ENCODE measurements at places on chromosomes 3 and 15.

DNA sequence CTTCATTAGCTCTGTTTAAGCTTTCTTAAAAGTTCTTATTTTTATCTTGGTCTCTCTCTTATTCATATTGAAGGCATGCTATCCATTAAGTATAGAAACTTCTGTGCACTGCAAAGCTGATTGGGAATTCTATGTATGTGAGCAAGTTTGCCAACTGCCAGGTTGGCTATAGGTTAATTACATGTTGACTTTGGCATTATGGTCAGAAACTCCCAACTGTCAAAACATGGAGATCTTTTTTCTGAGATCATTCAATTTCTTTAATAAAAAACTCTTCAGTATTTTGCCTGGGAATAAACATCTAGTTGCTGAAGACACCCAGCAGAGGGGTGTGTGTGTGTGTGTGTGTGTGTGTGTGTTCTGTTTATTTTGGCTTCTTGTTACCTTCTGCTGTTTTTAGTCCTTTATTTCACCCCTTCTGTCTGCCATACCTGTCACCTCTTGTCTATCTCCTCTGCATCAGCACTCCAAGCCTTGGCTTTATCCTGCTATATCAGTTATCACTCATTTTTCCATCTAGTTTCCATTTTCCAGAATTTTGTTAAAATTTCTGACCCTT, 1.3 kb upstream of the ARL14 start:
- no peak overlapping the region for H3K4me3 ChIP-seq
- DNase-seq, result no peak
- H3K4me1 ChIP-seq, result no peaks in the 10 kb centered on the region
- no peaks in the 10 kb centered on the region for H3K27me3 ChIP-seq
- no peak overlapping the region for H3K27ac ChIP-seq

DNA sequence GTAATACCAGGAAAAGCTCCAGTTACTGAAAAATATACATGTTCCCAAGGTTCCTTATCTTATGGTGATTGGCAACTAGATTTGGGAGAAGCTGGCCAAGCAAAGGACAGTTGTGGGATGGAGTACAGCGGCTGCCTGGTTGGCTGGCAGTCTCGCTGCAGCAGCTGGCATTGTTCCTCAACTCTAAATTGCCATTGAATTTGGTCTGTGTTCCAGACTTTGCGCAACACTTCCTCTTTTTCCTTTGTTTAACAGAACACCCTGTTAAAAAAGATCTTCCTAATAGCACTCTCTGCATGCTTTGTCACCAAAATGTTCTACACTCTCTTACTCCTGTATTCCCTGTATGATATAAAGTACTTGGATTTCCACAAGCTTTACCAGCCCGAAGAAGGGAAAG, 420.6 kb upstream of the RBMS3 start:
- H3K36me3 ChIP-seq, result no peaks in the 10 kb centered on the region
- DNase-seq, result peak; percentile 74
- no peak overlapping the region for H3K4me3 ChIP-seq
- peak overlapping the region; percentile 13 for H3K27ac ChIP-seq
- peaks cover 8% of the 10 kb centered on the region for H3K4me1 ChIP-seq

GRCh38 chr3:16604887-16605602, at the start of gene DAZL:
Gene DAZL, minus strand, starts transcription at chr3:16605423. Its CDS starts 218 bp downstream, at chr3:16605205.
- H3K36me3 ChIP-seq, result no peaks in the 10 kb centered on the region
- H3K27me3 ChIP-seq, result no peaks in the 10 kb centered on the region
- H3K4me3 ChIP-seq, result no peak within 1 kb of the TSS
- no peak for DNase-seq

DNA sequence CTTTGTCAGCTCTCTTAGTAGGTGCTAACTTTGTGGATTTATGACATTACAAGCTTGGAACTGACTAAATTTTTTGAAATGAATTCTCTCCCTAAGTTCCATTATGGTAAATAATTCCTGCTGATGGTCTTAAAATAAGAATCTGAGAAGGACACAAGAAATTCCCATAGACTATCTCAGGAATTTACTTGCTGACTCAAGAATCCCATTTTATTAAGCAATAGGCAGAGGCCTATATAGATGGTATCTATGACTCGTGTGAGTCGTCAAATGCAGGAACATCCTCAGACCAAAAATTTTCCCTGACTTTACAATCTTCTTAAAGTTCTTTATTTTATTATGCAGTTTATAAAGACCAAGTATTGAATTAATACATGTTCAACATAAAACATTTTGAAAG, 30.7 kb upstream of the CBLB start:
- H3K4me1 ChIP-seq, result no peaks in the 10 kb centered on the region
- no peak for DNase-seq
- no peak overlapping the region for H3K4me3 ChIP-seq
- no peaks in the 10 kb centered on the region for H3K36me3 ChIP-seq

GRCh38 chr15:39797407-39797806, 14.8 kb upstream of the FSIP1 start:
- no peaks in the 10 kb centered on the region for H3K4me1 ChIP-seq
- H3K4me3 ChIP-seq, result no peak overlapping the region
- H3K27me3 ChIP-seq, result no peaks in the 10 kb centered on the region
- DNase-seq, result no peak
- peaks cover 23% of the 10 kb centered on the region for H3K36me3 ChIP-seq

DNA sequence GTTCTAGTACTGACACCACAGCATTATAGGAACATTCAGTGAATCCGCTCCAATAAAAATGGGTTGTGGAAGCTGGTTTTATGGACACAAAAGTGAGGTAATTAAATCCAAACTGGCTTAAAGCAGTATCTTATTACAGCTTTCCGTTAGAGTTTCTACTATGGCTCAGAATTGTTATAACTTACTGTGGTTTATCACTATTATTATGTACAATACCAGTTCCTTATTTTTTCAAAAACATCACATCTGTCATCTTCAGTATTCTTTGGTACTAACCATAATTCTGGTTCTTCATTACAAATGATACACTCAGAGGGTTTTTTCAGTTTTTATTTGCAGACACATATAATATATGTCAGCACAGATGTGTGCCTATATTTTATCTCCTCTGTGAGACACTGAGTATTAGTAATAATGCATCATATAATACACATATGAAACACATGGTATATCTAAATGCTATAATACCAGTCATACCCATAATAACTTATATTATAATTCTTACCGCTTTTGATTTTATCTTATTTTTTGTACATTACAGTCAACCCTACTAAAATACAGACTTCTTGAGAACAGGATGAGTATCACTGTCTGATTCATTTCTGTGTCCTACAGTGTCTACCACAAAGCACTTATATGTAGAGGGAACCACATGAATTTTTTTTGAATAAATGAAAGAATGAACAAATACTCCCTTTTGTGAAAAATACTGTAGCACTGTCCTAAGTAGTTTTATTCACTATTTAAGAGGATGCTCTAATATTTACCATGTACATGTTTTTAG, 39.0 kb downstream of the CMSS1 start:
- H3K36me3 ChIP-seq, result peaks cover 10% of the 10 kb centered on the region
- no peak for DNase-seq
- peak overlapping the region; percentile 24 for H3K27ac ChIP-seq

- no peak for DNase-seq
- H3K36me3 ChIP-seq, result no peaks in the 10 kb centered on the region
- H3K4me3 ChIP-seq, result no peak overlapping the region
- H3K27ac ChIP-seq, result no peak overlapping the region
- H3K27me3 ChIP-seq, result no peaks in the 10 kb centered on the region
Measured at GRCh38 chr3:157354722-157355121, 81.9 kb upstream of the PTX3 start.

DNA sequence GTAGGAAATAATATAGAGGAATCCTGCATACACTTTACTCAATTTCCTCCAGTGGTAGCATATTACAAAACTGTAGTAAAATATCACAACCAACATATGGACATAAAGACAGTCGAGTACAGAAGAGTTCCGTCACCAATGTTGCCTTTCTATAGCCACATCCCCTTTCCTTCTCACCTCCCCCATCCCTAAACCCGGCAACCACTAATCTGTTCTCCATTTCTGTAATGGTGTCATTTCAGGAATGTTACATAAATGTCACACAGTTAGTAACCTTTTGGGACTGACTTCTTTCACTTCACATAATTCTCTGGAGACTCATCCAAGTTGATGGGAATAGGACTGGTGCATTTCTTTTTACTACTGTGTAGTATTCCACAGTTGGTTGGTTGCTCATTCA, 41.4 kb upstream of the ATG7 start:
- no peak overlapping the region for H3K27ac ChIP-seq
- no peak overlapping the region for H3K4me3 ChIP-seq
- peaks cover 4% of the 10 kb centered on the region for H3K36me3 ChIP-seq

DNA sequence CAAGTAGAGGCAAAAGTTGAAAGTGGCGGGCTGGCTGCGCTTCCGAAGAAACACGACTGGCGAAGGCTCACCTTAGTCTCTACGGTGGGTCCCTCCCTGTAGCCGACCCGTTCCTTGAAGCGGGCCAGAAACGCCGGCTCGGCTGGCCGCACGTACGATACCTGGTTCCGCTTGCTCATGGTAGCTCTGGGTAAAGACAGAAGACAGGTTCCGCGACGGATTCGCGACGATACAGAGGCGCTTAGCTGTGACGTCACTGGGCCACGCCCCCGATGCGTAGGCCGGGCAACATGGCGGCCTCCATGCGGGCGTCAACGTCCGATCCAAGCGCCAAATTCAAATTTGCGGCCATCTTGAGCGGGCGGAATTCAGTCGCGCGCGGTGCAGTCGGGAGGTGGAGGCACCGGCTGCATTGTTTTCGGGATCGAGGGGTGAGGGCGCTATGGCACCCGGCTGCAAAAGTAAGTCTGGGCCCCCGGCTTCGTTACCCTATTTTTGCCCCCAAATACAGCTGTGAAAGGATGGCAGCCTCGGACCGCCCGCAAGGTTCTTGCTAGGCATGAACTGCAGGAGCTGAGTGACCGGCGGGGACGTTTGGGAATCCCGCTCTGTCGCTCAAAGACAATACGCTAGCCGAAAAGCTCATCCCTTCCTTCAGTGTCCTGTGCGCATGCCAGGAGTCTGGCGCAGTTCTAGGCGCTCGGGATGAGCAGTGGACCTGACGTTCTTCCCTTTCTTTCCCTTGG, at the start of the genes KIAA1143 and KIF15:
Gene KIAA1143, minus strand, starts transcription at position 196 of the 746 bp plus-strand sequence. Its CDS starts 17 bp downstream, at position 179.
Gene KIF15, plus strand, starts transcription at position 371 of the 746 bp plus-strand sequence. Its CDS starts 72 bp downstream, at position 443.
- H3K27me3 ChIP-seq, result no peaks in the 10 kb centered on the region
- peaks cover under 1% of the 10 kb centered on the region for H3K36me3 ChIP-seq
- DNase-seq, result peak; percentile 97
- peak within 1 kb of the TSS; percentile 94 for H3K4me3 ChIP-seq

GRCh38 chr15:70833861-70834765, 19.8 kb downstream of the LARP6 start:
- no peak for DNase-seq
- H3K27ac ChIP-seq, result peak overlapping the region; percentile 62
- H3K27me3 ChIP-seq, result no peaks in the 10 kb centered on the region
- no peaks in the 10 kb centered on the region for H3K4me1 ChIP-seq

DNA sequence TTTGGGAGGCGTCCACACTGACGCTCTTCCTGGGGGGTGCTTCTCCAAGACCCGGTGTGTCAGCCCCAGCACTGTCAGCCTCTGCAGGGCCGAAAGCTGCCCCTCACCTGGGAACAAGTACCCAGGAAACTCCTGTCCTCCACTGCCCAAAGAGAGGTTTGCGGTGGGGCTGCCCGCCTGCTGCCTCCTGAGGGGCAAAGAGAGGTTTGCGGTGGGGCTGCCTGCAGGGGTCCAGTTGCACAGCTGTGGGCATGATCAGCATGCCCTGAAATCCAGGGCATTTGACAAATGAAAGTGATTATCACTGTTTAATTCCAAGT, 15.1 kb upstream of the SNRPA1 start:
- no peaks in the 10 kb centered on the region for H3K27me3 ChIP-seq
- H3K27ac ChIP-seq, result no peak overlapping the region
- no peak overlapping the region for H3K4me3 ChIP-seq
- no peak for DNase-seq
- no peaks in the 10 kb centered on the region for H3K4me1 ChIP-seq
- H3K36me3 ChIP-seq, result no peaks in the 10 kb centered on the region

- peaks cover 5% of the 10 kb centered on the region for H3K4me1 ChIP-seq
- DNase-seq, result no peak
- no peak overlapping the region for H3K27ac ChIP-seq
- no peaks in the 10 kb centered on the region for H3K27me3 ChIP-seq
Measured at GRCh38 chr3:81242871-81243270, 518.6 kb downstream of the GBE1 start.

DNA sequence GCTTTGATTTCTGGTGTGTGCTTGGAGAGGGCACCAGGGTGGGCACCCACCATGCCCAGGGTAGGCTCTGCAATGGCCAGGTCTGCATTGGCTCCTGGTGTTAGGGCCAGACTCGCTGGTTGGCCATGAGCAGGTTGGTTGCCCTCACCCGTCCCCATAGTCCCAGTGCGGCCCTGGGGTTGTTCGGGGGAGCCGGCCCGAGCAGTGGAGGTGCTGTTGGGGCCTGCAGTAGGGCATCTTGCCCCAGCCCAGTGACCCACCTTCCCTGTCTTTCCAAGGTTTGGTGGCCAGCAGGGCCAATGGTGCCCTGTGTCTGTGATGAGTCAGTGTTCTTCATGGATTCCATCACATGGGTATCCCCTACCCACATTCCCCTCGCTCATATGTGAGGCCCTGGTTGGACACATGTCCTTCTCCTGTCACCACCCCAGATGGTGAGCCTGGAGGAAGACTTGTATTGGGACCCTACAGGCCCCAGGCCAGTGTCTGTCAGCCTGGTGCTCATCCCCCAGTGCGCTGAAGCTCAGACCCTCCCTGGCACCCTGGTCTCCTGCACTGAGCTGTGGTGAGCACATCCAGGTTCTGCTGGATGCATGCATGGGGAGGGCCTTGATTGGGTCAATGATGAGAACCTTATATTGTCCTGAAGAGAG, 190.1 kb downstream of the UBE3A start:
- H3K4me3 ChIP-seq, result no peak overlapping the region
- H3K4me1 ChIP-seq, result no peaks in the 10 kb centered on the region
- no peaks in the 10 kb centered on the region for H3K27me3 ChIP-seq
- no peak overlapping the region for H3K27ac ChIP-seq
- DNase-seq, result no peak
- peaks cover 4% of the 10 kb centered on the region for H3K36me3 ChIP-seq
